ENCODE measurements at places on chromosomes 3 and 15. TPM values are rescaled to one million over a fixed set of nuclear protein-coding genes. Genes with fewer than 3 reads are reported as not detected.

The KCNAB1 gene
- total RNA-seq, result 3.9 TPM

The BOC gene
- total RNA-seq, result 56.6 TPM

The NFKBIZ gene
- total RNA-seq, result 52.2 TPM

The GOLGA8Q gene
- 4.3 TPM for total RNA-seq

The NMNAT3 gene
- 17.3 TPM for total RNA-seq

The GPR87 gene
- not detected for total RNA-seq

The NPAP1 gene
- total RNA-seq, result not detected

The NRROS gene
- total RNA-seq, result 3.2 TPM

The GOLGA8T gene
- total RNA-seq, result not detected

The MEIS2 gene
- 55.8 TPM for total RNA-seq

The GPR149 gene
- total RNA-seq, result not detected

Measured in breast epithelium (tissue), 4 donors.